NCI-H1105 (cell line): ENCODE measurements at places on chromosomes 1 and 21.

DNA sequence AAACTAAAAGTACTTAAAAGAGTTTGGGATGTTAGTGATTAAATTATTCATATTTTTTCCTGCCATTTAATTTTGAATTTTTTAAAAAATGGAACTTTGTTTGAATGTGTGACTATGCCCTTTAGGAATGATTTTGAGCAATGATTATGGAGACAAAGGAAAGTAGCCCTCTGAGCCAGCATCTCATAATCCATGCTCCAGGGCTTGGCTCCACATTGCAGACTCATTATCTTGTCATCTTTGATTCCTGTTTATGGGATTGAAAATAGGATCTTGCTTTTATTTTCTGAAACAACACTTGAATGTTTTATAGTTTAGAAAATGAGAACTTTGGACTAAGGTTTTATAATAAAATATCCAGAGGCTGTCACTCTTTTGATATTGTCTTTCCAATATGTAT, 14.5 kb downstream of the AXDND1 start:
- no peak for DNase-seq

- DNase-seq, result no peak
These were observed 139.5 kb upstream of the KCNK2 start for GRCh38 chr1:214943054-214943453.

- no peak for DNase-seq
These were observed 114.3 kb downstream of the TGFB2 start for GRCh38 chr1:218459450-218459849.

- no peak for DNase-seq
These were observed 136.9 kb downstream of the DUSP10 start for GRCh38 chr1:221604948-221605347.

GRCh38 chr1:36327421-36328087, 4.1 kb upstream of the EVA1B start:
- DNase-seq, result no peak

- DNase-seq, result no peak
These were observed 981.7 kb upstream of the NCAM2 start for GRCh38 chr21:20016435-20017005.

DNA sequence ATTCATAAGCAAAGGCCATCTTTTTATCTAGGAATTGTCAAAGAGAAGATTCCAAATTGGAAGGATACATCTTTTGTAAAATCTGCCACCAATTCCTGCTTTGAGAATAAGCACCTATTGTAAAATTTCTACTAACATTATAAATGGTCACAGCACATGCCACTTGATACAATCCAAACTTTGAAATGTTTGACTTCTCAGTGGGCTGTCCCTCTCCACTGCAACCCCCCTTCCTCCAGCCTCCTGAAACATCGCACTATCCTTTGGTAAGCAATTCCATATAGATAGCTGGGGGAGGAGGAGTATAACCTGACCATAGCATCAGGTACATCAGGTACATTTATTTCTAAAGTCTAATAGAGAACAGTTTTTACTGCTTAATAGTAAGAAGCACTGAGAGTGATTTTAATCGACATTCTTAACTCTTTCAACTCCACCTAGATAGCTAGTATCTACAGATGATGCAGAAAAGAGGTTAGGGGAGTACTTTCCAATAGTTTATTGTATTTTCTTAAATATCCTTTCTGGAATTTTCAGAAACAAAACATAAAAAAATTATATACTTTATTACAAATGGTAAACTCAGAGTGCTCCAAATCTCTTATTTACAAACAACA, 2.9 kb downstream of the JUN start:
- DNase-seq, result no peak
